ENCODE measurements at places on chromosomes 12 and 14.

- no peak for DNase-seq
These were observed 188.3 kb upstream of the BCL2L14 start for GRCh38 chr12:11882301-11883019.

DNA sequence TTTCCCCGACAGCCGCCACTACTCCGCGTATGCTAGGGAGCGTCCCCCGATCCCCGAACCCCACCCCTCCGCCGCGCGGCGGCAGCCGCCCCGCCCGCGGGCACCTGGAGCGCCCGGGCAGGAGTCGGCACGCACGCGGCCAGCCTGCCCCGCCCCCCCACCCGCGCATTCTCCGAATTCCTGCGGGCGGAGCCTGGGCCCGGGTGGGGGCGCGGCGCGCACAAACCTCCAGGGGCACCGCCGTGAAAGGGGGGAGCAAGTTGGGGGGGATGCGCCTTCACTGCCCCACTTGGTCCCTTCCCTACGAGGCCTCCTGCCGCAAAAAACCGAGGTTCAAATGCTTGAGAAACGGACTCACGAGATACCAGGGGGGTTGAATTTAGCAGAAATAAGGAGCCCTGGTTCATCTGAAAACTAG is 1.7 kb downstream of the AJUBA start:
- DNase-seq = no peak

GRCh38 chr12:58293308-58293982 is 352.1 kb downstream of the ATP23 start:
- DNase-seq = no peak

- no peak for DNase-seq
These were observed 333.6 kb downstream of the DPF3 start for GRCh38 chr14:72560331-72560730.

DNA sequence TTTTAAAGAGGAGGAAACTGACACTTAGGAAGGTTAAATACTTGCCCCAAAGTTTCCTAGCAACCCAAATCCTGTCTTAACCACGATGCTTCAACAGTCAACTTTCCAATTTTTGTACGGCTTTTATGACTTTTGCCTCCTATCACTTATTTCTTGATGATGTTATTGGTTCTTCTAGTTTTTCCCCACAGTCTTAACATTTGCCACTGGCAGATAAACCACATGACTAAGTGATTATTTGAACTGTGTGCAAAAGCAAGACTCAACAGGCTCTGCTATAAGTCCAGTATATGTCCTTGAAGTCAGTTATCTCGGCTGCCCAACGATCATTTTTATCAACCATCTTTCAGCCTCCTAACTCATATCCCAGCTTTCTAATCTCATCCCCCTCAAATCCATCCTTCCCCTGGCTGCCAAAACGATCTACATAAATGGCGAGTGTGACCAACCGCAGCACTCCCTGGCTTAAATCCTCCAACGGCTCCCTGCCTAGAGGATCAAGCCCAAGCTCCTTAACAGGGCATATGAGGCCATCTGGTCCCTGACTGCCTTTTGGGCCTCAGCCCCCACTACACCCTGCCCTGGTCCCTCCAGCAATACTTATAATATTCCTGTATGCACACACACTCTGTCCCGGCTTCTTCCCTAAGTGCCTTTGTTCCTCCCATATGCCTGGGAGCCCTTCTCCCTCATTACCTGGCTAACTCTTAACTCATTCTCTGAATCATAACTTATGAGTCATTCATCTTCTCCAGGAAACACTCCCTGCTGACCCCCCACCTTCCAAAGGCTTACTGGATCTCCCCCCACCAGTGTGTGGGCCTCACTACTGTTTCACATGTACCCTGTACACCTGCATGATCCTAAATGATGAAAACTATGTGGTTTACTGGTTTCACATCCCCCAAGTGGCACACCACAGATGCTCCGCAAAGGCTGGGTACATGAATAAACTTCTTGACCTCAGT is 8.8 kb downstream of the VPS37B start:
- no peak for DNase-seq

DNA sequence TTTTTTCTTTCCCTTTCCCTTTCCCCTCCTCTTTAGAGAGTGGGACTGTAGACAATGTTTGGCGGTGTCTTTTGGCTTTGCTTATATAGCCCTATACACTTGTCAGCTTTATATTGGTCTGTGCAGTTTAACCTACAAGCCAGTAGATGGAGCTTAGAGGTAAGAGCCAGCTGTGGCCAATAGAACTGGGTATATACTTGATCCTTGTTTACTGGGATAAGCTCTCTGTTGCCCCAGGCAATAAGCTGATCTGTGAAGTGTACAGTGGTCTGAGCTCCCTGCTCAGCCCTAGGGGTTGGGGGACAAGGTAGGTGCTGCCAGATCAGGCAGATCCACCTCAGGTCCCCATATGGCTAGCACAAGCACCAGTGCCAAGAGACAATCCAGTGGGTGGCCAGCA is 434.1 kb downstream of the NOVA1 start:
- no peak for DNase-seq

DNA sequence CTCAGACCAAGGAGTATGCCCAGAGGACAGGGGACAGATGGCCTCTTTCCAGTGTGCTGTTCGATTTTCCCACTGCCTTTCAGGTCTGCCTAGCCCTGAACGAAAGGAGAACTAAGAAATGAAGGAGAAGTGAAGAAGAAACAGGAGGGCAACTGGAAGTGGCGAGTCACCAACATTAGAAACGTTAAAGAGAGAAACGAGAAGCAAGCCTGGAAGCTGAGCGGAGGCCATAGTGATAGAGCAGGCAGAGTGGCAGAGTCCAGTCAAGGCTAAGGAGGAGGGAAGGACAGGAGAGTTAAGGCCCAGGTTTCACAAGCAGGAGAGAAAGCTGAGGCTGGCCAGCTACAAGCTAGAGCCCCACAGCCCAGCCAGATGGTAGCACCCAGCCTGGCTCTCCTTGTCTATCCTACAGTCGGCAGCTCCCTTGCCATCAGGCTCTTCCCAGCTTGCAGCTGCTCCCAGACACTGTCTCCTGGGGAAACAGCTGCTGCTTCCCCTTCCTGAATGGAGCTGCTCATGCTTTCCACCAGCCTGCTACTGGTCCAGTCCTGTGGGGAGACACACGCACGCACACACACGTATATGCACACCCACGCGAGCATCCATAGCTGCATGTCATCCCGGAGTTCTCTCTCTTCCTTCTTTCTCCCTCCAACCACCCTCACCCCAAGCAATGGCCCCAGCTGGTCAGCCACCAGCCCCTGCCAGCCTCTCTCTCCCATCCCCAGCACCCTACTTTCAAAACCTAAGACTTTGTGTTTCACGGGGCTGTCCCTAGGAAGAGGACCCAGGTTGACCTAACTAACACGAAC is 139.7 kb upstream of the CCND2 start:
- no peak for DNase-seq

GRCh38 chr12:18375131-18375530 is 113.8 kb downstream of the PIK3C2G start:
- no peak for DNase-seq

- DNase-seq = no peak
These were observed 115.0 kb downstream of the BTG1 start for GRCh38 chr12:92030618-92031017.

DNA sequence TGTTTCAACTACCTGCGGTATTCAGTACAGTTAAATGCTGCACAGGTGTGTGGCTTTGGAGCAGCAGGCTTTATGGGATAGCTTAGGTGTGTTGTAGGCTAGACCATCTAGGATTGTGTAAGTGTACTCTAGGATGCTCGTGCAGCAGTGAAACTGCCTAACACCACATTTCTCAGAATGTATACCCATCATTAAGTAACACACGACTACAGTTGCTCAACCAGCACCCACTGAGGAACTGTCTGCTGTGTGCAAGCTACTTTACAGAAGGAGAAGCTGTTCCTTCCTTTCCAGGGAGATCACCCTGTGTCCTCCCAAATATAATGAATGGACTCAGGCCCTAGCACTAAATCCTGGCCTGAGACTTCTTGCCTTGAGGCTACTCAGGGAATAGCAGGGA is 94.8 kb downstream of the SLC24A4 start:
- DNase-seq = no peak

- DNase-seq = no peak
These were observed 10.7 kb upstream of the KRT80 start for GRCh38 chr12:52202361-52203078.

DNA sequence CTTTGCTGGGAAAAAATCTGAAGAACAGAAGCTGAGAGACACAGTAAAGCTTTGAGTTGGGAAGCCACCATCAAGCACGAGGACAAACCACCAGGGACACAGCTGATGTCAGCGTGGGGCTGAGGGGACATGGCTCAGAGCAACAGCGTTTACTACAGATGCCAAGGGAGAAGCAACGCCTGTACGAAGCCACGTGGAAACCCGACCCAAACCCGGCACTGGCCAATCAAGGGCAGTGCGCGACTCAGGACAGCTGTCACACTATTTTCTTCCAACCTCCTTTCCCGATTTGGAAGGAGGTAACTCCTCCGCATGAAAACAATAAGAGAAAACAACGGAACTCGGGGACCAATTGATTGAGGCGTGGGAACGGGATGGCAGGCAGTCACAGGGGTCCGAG is 20.2 kb upstream of the CHGA start:
- DNase-seq = no peak

DNA sequence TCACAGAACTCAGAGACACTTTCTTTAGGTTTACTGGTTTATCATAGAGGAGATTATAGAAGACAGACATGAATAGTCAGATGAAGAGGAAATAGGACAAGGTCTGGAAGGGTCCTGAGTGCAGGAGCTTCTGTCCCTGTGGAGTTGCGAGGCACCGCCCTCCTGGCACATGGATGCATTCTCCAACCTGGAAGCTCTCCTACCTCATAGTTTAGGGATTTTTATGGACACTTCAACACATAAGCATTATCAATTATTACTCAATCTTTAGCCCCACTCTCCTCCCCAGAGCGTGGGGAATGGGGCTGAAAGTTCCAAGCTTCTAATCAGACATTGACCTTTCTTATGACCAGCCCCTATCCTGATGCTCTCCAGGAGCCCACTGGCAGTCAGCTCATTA is 12.6 kb upstream of the KRT7 start:
- DNase-seq = no peak

GRCh38 chr12:104501115-104501514 is 44.4 kb downstream of the CHST11 start:
- no peak for DNase-seq

DNA sequence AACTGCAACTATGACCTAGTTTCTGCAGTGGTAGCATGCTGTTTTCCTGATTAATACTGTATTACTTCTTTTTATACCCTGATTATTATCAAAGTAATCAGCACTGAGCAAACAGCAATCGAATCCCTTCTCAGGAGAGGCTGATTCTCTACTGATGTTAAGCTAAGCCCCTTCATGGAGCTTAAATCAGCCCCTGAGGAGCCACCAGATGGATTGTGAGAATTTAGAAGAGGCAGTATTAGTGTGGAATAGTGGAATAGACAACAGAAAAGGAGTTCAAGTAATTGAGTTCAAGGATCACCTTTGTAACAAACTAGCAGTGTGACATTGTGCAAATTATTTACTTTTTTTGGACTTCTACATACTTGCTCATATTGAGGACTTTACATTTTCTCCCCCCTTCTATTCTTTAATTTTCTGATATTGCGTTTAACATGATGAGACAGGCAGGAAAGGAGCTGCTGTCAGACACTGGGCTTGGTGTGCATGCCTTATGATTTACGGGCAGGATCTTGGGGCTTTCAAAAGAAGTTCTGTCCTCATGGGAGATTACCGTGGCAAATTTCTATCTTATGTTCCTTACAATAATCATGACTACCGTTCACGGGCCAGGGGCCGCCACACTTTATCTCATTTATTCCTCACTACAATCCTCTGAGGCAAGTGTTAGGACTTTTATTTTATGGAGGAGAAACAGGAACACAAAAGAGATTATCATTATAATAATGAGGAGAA is 68.0 kb downstream of the PTPRR start:
- no peak for DNase-seq

- no peak for DNase-seq
These were observed 102.8 kb downstream of the SLC16A7 start for GRCh38 chr12:59698600-59698999.

GRCh38 chr12:81329085-81329484 is 251.2 kb downstream of the ACSS3 start:
- no peak for DNase-seq

GRCh38 chr12:30296486-30296885 is 399.2 kb downstream of the IPO8 start:
- DNase-seq = no peak

- DNase-seq = no peak
These were observed 85.7 kb upstream of the TBX3 start for GRCh38 chr12:114769634-114770033.

DNA sequence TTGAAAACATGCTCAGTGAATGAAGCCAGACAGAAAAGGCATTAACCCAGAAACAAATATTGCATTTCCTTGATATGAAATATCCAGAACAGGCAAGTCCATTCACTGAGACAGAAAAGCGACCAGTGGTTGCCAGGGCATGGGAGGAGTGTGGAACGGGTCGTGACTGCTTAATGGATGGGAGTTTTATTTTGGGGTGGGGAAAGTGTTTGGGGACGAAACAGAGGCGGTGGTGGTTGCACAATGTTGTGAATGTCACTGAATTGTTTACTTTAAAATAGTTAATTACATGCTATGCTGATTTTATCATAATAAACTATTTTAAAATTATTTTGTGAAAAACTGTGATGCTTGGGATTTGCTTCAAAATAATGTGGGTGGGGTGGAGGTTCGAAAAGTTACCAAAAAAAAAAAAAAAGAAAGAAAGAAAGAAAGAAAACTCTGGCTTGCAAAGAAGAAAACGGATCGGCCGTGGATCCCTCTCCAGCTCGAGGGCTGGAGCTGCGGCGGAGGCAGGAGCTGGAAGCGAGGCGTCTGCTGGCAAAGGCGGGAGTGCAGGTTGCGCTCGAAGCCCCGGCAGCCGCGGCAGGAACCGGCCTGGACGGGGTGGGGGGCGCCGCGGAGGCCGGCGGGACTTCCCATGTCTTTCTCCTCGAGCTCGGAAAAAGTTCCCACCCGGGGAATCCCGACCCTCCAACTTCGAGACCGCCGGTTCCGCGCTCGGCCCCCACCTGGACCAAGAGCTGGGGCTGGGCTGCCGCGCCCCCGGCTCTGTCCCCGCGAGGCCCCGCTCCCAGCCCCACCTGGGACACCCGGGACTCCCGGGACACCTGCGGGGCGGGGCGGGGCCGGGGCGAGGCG is 524 bp upstream of the P2RX2 start:
- no peak for DNase-seq

- no peak for DNase-seq
These were observed 17.3 kb downstream of the GSG1 start for GRCh38 chr12:13085968-13086686.

DNA sequence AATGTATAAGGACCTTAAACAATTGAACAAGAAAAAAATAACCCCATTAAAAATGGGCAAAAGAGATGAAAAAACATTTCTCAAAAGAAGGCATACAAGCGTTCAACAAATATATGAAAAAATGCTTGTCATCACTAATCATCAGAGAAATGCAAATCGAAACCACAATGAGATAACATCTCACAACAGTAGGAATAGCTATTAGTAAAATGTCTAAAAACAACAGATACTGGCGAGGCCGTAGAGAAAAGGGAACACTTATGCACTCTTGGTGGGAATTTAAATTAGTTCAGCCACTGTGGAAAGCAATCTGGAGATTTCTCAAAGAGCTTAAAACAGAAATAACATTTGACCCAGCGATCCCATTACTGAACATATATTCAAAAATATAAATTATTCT is 769.8 kb upstream of the MGAT4C start:
- DNase-seq = no peak

- no peak for DNase-seq
These were observed 179.3 kb upstream of the BTG1 start for GRCh38 chr12:92324849-92325500.

- DNase-seq = peak; percentile 13
These were observed 56.5 kb downstream of the GTF2A1 start for GRCh38 chr14:81164167-81164774.

All from GM12892 (cell line).